ENCODE measurements at places on chromosomes 7 and 10.

DNA sequence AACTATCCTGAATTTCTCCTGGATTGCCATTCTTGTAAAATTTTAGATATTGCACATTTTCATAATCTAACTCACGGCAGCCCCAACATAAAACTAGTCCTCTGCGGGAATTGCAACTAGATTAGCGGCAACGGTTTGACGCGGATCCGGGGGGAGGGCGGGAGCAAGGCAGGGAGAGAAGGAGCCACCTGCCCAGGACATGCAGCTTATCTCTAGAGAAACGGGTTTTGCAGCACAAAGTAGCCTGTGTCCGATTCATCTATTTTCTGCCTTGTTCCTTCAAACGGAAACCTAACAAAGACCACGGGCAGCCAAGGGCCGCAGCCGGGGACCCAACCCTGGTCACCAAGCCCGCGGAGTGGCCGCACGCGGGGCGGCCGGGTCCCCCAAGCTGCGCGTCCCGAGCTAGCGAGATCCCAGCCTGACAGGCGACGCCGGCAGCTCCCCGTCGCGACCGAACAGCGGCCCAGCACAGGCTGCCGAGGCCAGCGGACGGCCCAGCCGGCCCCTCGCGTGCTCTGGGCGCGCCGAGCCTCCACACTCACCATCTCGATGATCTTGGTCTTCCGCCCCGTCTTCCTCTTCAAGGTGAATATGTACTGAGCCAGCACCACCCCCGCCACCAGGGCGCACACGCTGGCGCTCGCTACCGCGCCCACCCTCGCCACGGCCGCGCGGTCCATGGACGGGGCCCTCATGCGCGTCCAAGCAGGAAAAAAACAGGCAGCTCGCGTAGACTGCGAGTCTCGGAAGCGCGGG lies at the start of gene NT5C3A:
NT5C3A (minus strand) TSS at position 754 of the 759 bp plus-strand sequence; CDS start at position 683, 71 bp downstream.
- no peak for DNase-seq

DNA sequence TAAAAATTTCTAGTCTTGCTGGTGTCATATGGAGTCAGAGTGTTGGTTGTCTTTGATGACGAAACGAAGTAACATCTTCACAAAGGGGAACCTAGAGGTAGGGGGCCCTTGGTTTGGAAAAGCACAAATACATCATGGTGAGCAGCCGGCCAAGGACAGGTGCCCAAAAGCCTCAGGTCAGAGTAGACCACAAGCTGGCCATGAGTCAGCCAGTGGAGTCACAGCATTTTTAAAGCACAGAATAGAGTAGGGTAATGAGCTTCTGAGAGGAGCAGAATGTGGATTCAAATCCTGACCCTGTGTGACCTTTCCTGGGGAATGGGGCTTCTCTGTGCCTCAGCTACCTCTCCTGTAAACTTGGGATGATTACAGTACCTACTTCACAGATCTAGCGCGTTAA lies 5.3 kb downstream of the CAMK2B start:
- DNase-seq: no peak

- no peak for DNase-seq
Measured at GRCh38 chr10:3835770-3836169, 50.8 kb upstream of the KLF6 start.

DNA sequence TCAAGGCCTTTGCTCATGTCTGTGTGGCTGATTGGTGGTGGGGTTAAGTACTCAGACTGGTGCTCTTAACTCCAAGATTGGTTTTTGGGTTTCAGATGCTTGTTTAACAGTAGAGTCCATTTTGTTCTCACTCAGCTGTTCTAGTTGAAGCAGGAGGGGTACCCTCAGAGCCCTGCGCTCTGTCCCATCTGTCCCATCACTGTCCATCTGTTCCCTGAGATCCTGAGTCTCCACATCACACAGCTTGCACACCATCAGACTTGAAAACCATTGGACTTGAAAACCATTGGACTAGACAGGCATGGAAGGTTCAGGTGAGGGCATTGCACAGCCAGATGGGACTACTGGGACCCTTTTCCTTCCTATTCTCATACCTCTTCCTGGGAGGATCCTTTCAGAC lies 39.3 kb downstream of the TMEM178B start:
- no peak for DNase-seq

DNA sequence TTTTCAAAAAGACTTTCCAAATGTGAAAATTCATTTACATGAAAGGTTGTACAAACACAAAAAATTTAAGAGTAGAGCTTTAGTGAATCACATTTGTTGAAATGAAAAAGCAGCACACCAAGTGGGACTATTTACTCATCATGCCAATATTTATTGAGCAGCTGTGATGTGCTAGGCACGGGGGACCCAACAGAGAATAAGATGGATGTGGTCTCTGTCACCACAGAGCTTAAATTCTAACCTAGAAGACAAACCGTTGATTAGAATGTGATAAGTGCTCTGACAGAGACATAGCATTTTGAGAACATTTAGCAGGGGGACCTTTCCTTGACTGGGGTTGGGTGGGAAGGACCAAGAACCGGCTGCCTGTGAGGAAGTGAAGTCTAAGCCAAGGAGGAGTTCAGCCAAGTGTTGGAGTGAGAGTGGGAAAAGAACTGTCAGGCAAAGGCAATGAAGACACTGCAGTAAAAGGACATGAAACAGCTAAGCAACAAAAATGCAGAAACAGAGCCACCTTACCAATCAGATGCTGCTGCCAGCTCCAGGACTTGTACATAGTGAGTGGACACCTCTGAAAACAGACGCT lies 19.1 kb downstream of the ADAM12 start:
- no peak for DNase-seq

- no peak for DNase-seq
Measured at GRCh38 chr10:3105905-3106304, 38.6 kb downstream of the PFKP start.

GRCh38 chr10:74058658-74059057 lies 60.7 kb downstream of the VCL start:
- no peak for DNase-seq

DNA sequence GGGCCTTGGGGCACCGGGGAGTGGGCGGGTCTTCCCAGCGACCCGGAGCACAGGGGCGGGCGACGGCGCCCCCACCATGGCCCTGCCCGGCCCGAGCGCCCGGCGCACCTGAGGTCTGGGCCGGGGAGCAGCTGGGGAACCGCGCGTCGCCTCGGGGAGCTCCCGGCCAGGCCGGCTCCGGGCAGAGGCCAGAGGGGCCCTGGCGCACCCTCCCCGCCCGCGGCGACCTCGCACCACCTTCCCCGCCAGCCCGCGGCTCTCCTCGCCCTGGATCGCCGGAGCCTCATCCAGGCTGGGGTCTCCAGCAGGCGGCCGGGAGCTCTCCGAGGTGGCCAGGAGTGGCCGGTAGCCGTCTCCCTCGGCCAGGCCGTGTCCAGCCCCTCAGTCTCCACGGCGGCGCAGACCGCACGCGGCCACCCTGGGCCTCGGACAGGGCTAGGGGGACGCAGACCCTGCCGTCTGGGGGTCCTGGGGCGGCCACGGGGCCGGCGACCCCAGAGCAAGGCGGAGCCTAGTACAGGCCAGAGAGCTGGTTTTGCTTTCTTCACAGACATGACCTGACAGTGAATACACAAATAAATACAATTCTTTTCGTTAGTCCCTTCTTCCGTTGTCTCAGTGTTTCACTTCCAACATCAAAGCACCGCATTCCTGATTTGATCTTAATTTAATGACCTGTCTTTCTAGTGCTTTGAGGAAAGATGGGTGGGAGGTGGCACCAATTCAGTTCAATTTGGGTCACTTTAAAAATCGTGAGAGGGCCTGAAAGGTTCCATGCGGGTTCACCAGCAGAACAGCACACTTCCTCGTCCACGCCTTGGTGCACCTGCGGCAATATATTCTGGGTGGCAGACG lies 356.9 kb downstream of the DNAJB6 start:
- no peak for DNase-seq

- DNase-seq: no peak
Measured at GRCh38 chr10:69146759-69147158, 22.8 kb downstream of the VPS26A start.

GRCh38 chr10:18980089-18980629 lies 68.4 kb upstream of the MALRD1 start:
- peak; percentile 42 for DNase-seq

DNA sequence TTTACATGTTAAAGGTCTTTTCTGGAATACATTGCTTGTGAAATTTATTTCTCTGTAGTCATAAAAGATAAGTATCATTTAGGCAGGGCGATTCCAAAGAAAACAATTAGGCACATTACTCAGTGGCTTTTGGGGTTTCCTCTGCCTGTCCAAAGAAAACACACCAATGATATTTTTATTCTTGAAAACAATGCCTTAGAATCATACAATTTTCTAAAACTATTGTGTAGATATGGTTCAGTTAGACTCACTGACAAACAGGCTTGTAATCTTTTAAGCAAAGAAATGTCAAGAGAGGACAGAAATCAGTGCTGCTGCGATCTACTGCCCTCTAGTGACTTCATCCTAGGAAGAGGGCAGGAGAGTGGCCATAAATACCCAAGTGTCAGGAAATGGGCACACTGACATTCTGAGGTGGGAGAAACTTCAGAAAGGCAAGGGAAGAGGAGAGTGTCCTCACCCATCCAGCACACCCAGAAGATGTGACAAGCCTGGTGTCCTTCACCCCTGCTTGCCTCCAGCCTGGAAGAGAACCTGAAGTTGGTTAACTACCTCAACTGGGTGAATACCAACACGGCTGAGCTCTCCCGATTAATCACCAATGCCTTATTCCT lies 120.5 kb downstream of the GALNT11 start:
- peak; percentile 22 for DNase-seq

GRCh38 chr7:44638611-44639557 lies 32.5 kb downstream of the OGDH start:
- DNase-seq: no peak

GRCh38 chr7:158054081-158054480 lies 533.5 kb downstream of the PTPRN2 start:
- no peak for DNase-seq

DNA sequence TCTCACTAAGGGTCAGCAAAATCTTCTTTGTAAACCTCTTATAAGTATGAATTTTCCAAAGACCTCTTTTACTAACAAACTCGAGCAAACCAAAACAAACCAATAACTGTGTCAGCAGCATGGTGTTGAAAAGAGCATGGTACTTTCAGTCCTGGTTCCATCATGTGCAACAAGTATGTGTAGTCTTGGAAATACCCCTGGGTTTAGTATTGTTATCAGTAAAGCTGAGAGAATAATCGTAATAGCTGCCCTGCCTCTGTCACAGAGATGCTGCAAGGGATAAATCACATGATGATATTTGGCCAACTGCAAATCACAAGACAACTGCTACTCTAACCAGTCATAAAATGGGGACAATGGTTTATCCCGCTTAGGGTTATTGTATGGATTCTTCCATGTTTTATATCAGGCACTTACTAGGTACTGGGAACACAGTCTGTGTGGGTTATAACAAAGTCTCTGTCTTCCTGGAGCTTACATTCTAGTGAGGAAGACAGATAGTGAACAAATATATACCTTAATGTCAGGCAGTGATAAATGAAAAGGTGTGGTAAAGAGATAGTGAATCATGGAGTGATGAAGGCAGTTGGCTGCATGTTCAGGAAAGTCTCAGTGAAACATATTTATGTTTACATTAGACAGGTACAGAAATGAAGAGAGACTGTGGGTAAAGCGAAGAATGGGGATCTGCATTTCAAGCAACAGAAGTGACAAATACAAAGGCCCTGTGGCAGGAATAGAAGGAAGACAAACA lies 60.5 kb upstream of the C10orf90 start:
- DNase-seq: no peak

DNA sequence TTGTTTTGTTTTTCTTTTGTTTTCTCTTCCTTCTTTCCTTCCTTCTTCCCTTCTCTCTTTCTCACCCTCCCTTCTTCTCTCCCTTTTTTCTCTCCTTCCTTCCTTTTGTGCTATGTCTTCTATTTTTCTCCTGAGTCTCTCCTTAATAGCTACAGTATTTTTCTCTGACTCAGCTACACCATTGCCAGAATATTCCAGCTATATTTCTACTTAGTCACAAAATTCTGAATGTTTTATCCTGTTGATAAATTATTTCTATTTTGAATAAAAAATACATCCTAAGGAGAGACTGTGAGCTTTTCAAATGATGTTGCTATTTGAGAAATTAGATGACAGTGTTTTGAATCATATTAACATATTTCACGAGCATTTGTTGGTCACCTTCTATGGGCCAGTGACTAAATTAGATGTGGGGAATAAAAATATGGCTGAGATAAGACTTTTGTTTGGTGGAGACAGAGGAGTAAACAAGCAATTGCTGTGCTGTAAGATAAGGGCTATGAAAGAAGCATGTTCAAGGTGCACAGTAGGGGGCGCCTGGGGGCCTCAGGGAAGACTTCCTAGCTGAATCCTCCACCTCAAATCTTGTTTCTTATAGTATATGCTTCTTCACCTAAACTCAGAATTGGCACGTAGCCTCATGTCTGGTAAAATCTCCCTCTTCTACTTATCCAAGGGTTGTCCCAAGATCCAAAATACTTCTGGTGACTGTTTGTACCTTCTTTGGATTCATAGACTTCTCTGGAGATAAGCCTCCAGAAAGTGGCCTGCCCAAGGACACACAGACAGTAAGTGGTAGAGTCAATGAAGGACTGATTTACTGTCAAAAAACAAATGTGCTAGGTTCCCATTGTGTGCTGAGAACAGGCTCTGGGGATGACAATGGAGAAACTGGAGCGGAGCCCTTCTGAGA lies 115.5 kb upstream of the CREB5 start:
- DNase-seq: peak; percentile 14

GRCh38 chr7:16719699-16720098 lies 33.9 kb upstream of the TSPAN13 start:
- no peak for DNase-seq

DNA sequence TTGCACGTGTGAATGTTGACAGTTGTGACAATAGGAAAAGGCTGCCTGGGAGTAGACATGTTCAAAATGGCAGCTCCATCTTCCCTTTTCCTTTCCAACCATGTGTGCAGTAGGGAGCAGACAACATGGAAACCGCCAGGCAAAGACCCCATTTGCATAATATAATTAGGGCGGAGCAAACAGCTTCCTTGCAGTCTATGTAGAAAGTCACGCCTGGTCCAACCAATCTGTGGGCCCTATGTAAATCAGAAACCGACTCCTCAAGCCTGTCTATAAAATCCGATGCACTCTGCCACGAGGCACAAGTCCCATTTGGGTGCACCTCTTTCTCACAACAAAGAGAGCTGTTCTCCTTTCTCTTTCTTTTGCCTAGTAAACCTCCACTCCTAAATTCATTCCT lies 19.6 kb downstream of the NEBL start:
- DNase-seq: no peak

DNA sequence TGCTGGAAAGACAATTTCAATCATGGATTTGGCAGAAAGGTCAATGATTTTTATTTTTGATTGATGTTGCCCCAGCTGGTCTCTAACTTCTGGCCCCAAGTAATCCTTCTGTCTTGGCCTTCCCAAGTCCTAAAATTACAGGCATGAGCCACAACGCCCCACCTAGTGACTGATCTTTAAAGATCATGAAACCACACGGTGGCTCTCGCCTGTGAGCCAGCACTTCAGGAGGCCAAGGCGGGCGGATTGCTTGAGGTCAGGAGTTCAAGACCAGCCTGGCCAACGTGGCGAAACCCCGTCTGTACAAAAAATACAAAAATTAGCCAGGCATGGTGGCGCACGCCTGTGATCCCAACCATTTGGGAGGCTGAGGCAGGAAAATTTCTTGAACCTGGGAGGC lies 12.6 kb upstream of the C10orf95 start:
- DNase-seq: no peak

- DNase-seq: no peak
Measured at GRCh38 chr10:95791425-95791979, 35.5 kb downstream of the ENTPD1 start.

- no peak for DNase-seq
Measured at GRCh38 chr7:66950311-66950710, 29.3 kb downstream of the TMEM248 start.

Measured in SK-N-MC (cell line).